SIG-M5 (cell line): ENCODE measurements at places on chromosomes 6 and 20.

DNA sequence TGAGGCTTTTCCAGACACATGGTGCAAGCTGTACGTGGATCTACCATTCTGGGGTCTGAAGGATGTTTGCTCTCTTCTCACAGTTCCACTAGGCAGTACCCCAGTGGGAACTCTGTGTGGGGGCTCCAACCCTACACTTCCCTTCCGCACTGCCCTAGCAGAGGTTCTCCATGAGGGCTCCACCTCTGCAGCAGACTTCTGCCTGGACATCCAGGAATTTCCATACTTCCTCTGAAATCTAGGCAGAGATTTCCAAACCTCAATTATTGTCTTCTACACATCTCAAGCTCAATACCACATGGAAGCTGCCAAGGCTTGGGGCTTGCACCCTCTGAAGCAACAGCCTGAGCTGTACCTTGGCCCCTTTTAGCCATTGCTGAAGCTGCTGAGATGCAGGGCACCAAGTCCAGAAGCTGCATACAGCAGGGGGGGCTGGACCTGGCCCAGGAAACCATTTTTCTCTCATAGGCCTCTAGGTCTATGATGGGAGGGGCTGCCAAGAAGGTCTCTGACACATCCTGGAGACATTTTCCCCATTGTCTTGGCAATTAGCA, 11.6 kb downstream of the PDSS2 start:
- no peak for DNase-seq

DNA sequence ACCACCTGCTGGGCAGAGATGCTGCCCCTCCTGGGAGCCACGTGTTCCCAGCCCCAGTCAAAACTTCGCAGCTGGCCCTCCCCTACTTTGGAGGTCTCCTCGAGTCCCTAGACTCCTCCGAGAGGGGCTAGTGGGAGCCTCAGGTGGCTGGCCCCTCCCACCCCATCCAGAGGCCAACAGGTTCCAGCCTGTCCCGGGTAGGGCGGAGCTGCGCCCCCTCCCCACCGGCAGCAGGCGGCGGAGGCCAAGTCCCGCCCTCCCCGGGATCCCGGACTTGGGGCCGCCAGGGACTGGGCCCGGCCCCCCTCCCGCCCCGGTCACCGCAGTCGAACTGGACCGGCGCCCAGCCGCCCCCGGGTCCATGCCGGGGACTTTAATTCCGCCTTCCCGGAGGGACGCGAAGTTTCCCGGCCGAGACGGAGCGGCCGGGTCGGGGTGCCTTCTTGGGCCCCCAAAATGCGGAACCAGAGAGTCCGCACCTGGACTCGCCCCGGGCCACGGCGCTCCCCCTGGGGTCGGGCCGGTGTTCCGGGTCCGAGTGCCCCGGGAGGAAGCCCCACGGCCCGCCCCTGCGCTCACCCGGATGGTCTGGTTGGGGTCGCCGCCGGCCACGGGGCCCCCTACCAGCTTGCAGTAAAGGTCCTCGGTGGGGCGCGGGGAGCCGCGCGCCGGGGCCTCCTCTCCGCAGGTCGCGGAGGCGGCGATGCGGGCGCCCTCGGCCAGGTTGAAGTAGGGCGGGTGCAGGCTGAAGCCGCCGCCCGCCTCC, 559 bp downstream of the LAMA5 start:
- no peak for DNase-seq

DNA sequence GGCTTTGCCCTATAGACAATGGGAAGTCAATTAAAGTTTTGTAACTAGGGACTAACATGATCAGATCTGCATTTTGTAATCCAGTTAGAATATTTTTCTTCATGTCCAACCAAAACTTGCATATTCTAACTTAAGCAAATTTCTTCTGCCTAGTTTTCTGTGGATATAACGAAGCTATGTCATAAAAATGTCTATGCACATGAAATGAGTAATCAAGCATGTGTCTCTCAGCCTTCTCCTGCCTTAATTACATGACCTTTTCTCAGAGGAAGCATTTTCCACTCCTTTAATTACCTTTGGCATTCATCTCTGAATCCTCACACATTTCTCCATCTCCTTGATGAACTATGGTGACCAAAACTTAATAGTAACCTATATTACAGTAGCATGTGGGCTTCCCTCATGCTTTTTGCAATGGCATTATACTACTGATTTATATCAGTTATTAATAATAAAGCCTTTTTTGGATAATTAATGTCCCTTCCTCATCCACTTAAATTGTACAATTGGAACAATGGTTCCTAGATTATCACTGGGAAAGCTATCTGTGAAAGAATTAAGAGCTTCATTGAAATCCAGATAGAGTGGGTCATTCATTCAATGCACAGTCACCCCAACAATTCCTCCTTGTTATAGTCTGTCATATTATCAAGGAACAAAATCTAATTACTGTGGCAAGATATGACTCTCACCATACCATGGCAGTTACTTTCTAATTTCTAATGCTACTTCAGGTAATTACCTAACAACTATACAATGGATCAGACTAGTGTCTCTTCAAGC, 19.1 kb upstream of the FBXO9 start:
- no peak for DNase-seq

GRCh38 chr6:101079696-101080270, 198.7 kb upstream of the ASCC3 start:
- no peak for DNase-seq
